ENCODE measurements at places on chromosomes 5 and 9.

GRCh38 chr5:131595088-131596033 lies 39.7 kb downstream of the RAPGEF6 start:
- no peak for DNase-seq

GRCh38 chr5:10562201-10563109 lies 1.4 kb upstream of the ANKRD33B start:
- peak; percentile 48 for DNase-seq

GRCh38 chr5:56725711-56726411 lies 89.5 kb upstream of the MAP3K1 start:
- no peak for DNase-seq

- no peak for DNase-seq
Measured at GRCh38 chr5:181114284-181114843, 16.6 kb downstream of the OR2V1 start.

GRCh38 chr9:6134661-6135180 lies 80.9 kb upstream of the IL33 start:
- no peak for DNase-seq

DNA sequence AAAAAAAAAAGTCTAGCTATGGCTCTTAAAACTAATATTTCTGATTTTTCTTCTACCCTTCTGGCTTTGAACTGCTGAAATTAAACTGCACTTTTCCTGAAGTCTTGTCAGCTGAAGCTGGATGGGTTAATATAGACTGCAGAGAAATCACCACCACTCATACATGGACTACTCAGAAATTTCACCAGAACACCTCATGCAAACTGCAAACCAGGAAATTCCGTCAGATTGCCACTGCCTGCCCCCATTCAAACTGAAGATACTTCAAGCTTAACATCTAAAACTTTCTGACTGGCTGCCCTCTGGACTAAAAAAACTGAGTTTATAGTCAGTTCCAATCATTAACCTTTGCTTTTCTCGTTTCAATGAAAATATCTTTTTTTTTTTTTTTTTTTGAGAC lies 11.6 kb upstream of the ANXA2R start:
- no peak for DNase-seq

Measured in HL-60 (cell line).